ENCODE measurements at places on chromosomes 12 and 14. TPM values are rescaled to one million over a fixed set of nuclear protein-coding genes. Genes with fewer than 3 reads are reported as not detected.

SYT1 gene
- total RNA-seq, result 1.3 TPM

LRRC10 gene
- total RNA-seq, result not detected

MUCL1 gene
- total RNA-seq, result not detected

KRT78 gene
- not detected for total RNA-seq

LTBR gene
- total RNA-seq, result 217 TPM

PRPF40B gene
- total RNA-seq, result 21.9 TPM

ADAM21 gene
- not detected for total RNA-seq

FERMT2 gene
- total RNA-seq, result 197 TPM

FAIM2 gene
- 2.8 TPM for total RNA-seq

Data from thoracic aorta (tissue), 2 donors.